Lung microvascular endothelial cell (primary cell): ENCODE measurements at places on chromosomes 12 and 14. TPM values are rescaled to one million over a fixed set of nuclear protein-coding genes. Genes with fewer than 3 reads are reported as not detected.

The ACSM4 gene
- total RNA-seq, result not detected in 2 replicates

The MED13L gene
- total RNA-seq, result 37.3 and 91.5 TPM in 2 replicates

The POTEG gene
- not detected in 2 replicates for total RNA-seq

The TAS2R19 gene
- total RNA-seq, result 1.3 and 2.6 TPM in 2 replicates

The SYNE3 gene
- 12.0 and 12.5 TPM in 2 replicates for total RNA-seq

The GPRC5D gene
- total RNA-seq, result under 0.01 TPM in 1 of 2 replicates, not detected in the other

The DNAH10 gene
- total RNA-seq, result not detected in 2 replicates

The IQSEC3 gene
- under 0.01 TPM in 2 replicates for total RNA-seq

The PLEKHH1 gene
- under 0.01 and 0.22 TPM in 2 replicates for total RNA-seq

The CLEC14A gene
- total RNA-seq, result 90.1 and 121 TPM in 2 replicates
